ENCODE measurements at places on chromosomes 12 and 14. TPM values are rescaled to one million over a fixed set of nuclear protein-coding genes. Genes with fewer than 3 reads are reported as not detected.

DNA sequence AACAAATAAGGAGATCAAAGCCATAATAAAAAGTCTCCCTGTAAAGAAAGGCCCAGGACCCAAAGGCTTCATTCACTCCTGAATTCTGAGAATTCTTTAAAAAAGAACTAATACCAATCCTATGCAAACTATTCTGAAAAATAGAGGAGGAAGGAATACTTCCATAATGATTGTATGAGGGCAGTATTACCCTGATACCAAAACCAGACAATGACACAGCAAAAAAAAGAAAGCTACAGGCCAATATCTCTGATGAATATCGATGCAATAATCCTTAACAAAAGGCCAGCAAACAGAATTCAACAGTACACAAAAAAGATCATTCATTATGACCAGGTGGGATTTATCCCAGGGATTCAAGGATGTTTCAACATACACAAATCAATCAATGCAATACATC lies 457.8 kb upstream of the FBXO33 start:
- H3K27ac ChIP-seq, result no peak overlapping the region
- no peak for DNase-seq
- no peaks in the 10 kb centered on the region for H3K36me3 ChIP-seq
- no peak overlapping the region for H3K4me3 ChIP-seq
- no peaks in the 10 kb centered on the region for H3K27me3 ChIP-seq

GRCh38 chr14:102421411-102422057 lies 58.8 kb downstream of the TECPR2 start:
- no peak overlapping the region for H3K27ac ChIP-seq
- H3K27me3 ChIP-seq, result no peaks in the 10 kb centered on the region
- no peaks in the 10 kb centered on the region for H3K4me1 ChIP-seq
- no peak for DNase-seq
- no peaks in the 10 kb centered on the region for H3K36me3 ChIP-seq

GRCh38 chr12:47270782-47271664 lies 191.3 kb upstream of the AMIGO2 start:
- no peaks in the 10 kb centered on the region for H3K27me3 ChIP-seq
- DNase-seq, result no peak
- H3K4me3 ChIP-seq, result no peak overlapping the region
- peaks cover 3% of the 10 kb centered on the region for H3K4me1 ChIP-seq
- no peaks in the 10 kb centered on the region for H3K36me3 ChIP-seq

DNA sequence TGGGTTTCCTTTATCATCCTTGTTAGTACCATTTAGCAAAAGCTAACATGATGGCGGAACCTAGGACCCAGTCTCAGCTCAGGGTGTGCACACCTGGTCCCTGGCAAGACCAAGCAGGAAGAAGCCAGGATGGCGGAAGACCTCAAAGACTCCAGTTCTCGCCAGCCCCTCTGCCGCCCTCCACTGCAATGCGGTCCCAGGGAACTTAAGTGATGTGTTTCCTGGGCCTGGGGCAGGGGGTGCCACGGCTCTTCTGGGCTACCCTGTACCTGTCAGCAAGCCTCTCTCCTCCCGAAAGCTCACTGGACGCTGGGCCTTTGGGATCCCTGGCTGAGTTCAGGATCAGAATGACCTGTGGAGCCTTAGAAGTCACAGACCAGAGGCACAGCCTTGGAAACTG lies 71.3 kb downstream of the FBXL14 start:
- H3K36me3 ChIP-seq, result no peaks in the 10 kb centered on the region
- no peaks in the 10 kb centered on the region for H3K4me1 ChIP-seq
- no peak overlapping the region for H3K27ac ChIP-seq
- DNase-seq, result no peak
- H3K27me3 ChIP-seq, result peaks cover 46% of the 10 kb centered on the region

GRCh38 chr14:99726538-99727095 lies 42.5 kb downstream of the CYP46A1 start:
- H3K4me3 ChIP-seq, result no peak overlapping the region
- peaks cover 17% of the 10 kb centered on the region for H3K4me1 ChIP-seq
- no peak overlapping the region for H3K27ac ChIP-seq
- no peaks in the 10 kb centered on the region for H3K36me3 ChIP-seq

GRCh38 chr14:103105580-103106150 lies 11.1 kb downstream of the EXOC3L4 start:
- H3K27me3 ChIP-seq, result peaks cover 37% of the 10 kb centered on the region
- no peak overlapping the region for H3K27ac ChIP-seq
- H3K4me1 ChIP-seq, result peaks cover 37% of the 10 kb centered on the region
- H3K36me3 ChIP-seq, result no peaks in the 10 kb centered on the region
- no peak overlapping the region for H3K4me3 ChIP-seq

DNA sequence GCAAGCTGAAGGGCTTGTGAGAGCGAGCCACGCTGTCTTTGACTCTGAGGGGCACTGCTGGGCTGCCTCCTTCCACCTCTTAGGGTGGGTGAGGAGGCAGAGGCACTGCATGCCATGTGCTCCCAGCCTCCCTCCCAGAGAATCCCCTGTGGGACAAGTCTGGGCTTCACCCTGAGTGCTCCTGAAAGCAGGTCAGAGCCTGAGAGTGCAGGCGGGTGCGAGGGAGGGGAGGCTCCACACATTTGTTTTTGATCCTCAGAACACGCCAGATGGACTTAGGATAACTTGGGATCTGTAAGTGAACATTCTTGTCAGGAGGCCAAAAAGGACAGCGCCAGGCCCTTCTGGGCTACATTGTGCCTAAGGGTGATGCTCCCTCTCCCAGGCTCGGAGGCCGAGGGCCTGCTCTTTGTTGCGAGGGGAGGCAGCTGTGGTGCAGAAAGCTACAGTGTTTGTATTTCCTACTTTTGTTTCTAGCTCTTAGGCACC lies 155.4 kb downstream of the TMX1 start:
- H3K27me3 ChIP-seq, result no peaks in the 10 kb centered on the region
- H3K4me3 ChIP-seq, result no peak overlapping the region
- peak overlapping the region; percentile 65 for H3K27ac ChIP-seq
- H3K4me1 ChIP-seq, result peaks cover 14% of the 10 kb centered on the region
- DNase-seq, result peak; percentile 44

DNA sequence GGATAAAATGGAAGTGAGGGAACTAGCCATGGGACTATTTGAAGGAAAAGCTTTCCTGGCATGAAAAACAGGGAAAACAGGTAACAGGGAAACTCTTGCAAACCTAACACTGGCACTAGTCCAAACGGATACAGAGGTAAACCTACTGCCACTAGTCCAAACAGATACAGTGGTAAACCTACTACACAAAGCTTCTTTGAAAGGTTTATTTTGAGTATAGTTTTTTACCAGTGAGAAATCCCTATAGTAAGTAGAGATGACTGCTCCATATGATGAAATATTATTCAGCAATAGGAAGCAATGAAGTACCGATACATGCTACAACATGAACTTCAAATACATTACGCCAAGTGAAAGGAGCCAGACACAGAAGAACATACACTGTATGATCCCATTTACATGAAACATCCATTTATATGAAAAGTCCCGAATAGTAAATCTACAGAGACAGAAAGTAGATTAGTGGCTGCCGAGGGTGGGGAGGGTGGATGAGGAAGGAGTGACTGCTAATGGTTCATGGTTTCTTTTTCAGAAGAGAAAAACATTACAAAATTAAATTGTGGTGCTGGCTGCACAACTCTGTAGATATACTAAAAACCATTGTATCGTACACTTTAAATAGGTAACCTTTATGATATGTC lies 25.5 kb downstream of the SPTLC2 start:
- H3K27ac ChIP-seq, result no peak overlapping the region
- no peak for DNase-seq
- no peak overlapping the region for H3K4me3 ChIP-seq
- H3K36me3 ChIP-seq, result peaks cover 19% of the 10 kb centered on the region
- peaks cover 19% of the 10 kb centered on the region for H3K4me1 ChIP-seq

GRCh38 chr12:132593938-132594358 lies 16.4 kb downstream of the LRCOL1 start:
- no peak overlapping the region for H3K27ac ChIP-seq
- H3K36me3 ChIP-seq, result no peaks in the 10 kb centered on the region
- peaks cover 23% of the 10 kb centered on the region for H3K4me1 ChIP-seq
- H3K4me3 ChIP-seq, result peak overlapping the region; percentile 47

DNA sequence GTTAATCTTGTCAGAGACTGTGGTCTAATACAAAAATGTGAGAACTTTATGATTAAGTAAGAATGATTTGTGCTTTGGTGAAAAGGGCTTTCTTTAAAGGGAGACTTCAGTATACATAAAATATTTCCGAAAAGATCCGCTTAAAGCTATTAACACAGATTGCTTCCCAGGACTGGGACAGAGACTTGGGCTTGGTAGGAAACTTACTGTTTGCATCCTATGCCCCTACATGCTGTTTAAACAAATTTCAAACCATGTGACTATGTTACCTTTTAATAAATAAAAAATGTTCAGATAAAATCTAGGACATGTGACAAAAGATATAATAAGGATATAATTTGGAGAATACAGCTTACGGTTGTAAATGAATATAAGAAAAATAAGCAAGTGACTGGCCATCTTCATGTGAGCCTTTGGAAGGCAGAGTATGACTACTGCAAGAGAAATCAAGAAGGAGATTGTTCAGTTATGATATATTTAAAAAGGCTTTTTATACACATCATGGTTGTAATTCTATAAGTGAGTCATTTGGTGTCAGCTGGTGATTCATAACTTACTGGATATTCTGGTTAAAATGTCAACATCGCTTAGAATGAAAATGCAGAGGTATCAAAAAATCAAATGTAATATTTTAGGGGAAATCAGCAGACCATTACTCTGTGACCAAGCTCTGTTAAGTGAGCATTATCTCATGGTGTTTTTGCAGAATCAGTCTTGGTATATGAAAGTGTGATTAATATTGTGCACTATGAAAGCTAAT lies 234.7 kb upstream of the E2F7 start:
- H3K4me1 ChIP-seq, result no peaks in the 10 kb centered on the region
- H3K36me3 ChIP-seq, result no peaks in the 10 kb centered on the region
- DNase-seq, result no peak
- H3K4me3 ChIP-seq, result no peak overlapping the region
- no peak overlapping the region for H3K27ac ChIP-seq

IRAK3 gene
- polyA plus RNA-seq, result 2.9 TPM

RFX4 gene
- not detected for polyA plus RNA-seq
